ENCODE measurements at places on chromosomes 11 and 22. TPM values are rescaled to one million over a fixed set of nuclear protein-coding genes. Genes with fewer than 3 reads are reported as not detected.

DNA sequence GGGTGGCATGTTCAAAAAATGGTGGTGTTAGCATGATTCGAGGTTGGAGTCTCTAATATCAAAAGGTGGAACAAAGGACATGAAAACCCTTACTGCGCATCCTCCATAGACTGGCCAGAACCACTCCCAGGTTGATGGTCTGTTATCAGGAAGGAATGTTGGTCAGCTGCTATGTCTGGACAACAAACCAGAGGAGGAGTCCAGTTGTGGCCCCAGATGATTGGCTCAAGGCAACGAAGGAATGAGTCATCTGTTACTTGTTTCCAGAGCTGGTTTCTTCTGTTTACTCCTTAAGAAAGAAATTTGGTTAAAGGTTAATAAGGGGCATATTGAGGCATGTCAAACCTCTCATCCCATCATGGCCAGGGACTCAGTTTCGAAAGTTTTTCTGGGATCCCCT, 56.8 kb upstream of the GRIA4 start:
- DNase-seq: no peak

DNA sequence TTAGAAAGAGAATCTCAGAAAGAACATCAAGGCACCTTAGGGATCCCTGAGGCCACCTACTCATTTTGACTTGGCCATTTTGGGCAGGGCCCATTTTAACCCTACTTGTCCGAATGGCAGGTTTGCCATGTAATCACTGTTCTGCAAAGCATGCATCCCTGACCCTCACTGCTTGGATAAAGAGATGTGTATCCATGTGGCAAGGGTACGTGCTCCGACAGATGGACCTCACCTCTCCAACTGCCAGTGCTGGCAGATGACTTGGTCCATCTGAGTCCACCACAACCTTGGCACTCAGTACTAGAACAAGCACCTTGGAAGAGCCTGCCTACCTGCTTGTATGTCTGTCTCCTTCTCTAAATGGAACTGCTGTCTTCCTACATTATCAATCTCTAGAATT, 139.4 kb downstream of the SPATA19 start:
- DNase-seq: no peak

GRCh38 chr22:36374603-36375024, 13.2 kb downstream of the MYH9 start:
- DNase-seq: no peak

DNA sequence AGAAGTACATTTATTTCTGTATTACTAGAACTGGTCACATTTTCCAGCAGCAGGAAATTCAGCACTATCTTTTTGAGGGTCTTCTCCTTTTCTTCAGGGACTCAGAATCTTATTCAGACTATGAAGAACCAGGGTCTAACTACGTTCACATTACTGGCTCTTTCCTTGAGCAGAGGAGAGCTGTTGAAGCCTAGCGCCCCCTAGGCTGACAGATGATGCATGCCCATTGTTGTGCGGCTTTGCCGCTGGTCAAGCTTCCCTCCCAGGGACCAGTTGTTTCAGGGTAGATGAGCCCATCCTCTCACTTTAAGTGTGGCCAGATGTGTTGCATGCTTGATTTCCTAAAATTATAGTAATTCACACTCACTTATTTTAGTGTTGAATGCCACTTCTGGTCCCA, 168.2 kb upstream of the PDGFD start:
- DNase-seq: no peak

GRCh38 chr11:75351791-75352587, 528 bp upstream of the ARRB1 start:
- DNase-seq: no peak

GRCh38 chr22:26127126-26127525, 42.1 kb upstream of the SEZ6L start:
- DNase-seq: no peak

GRCh38 chr11:73804712-73805111, 17.0 kb downstream of the MRPL48 start:
- no peak for DNase-seq

DNA sequence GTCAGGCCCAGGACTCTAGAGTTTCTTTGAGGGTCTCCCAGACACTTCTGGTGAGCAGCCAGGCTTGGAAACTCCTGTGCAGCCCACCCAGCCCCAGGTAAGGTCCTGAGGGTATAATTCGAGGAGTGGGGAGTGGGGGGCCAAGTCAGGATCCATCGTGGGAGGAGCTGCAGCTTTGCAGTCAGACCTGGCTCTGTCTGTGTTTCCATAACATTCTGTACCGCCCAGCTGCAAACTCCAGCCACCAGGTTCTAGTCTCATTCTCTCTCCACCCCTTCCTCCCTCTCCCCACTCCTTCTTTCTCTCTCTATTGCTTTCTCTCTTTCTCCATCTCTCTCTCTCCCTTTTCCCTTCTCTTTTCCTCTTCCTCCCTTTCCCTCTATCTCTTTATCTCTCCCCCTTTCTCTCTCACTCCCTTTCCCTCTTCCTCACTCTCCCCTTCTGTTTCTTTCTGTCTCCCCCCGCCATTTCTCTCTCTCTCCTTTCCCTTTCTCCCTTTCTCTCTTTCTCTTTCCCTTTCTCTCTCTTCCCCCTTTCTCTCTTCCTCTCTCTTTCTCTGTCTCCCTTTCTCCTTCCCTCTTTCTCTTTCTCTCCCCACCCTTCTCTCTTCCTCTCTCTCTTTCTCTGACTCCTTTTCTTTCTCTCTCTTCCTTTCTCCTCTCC, 127.2 kb downstream of the MN1 start:
- DNase-seq: no peak

DNA sequence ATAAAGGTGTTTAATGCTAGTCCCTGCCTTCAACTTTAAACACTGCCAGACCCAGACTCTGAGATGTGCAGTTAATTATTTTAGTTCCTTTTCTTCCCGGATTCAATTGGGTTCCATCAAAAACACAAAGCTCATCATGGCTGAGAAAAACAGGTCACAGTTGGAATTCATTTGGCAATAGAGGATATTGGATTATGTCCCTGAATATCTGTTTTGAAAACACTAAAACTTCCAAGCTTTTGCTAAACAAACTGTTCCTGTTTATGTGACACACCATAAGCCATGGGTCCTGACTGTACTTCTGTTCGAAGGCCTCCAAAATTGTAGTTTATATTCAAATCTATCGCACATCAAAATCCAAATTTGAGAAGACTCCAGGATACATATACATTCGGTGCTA, 150.7 kb downstream of the TRPC6 start:
- DNase-seq: no peak

DNA sequence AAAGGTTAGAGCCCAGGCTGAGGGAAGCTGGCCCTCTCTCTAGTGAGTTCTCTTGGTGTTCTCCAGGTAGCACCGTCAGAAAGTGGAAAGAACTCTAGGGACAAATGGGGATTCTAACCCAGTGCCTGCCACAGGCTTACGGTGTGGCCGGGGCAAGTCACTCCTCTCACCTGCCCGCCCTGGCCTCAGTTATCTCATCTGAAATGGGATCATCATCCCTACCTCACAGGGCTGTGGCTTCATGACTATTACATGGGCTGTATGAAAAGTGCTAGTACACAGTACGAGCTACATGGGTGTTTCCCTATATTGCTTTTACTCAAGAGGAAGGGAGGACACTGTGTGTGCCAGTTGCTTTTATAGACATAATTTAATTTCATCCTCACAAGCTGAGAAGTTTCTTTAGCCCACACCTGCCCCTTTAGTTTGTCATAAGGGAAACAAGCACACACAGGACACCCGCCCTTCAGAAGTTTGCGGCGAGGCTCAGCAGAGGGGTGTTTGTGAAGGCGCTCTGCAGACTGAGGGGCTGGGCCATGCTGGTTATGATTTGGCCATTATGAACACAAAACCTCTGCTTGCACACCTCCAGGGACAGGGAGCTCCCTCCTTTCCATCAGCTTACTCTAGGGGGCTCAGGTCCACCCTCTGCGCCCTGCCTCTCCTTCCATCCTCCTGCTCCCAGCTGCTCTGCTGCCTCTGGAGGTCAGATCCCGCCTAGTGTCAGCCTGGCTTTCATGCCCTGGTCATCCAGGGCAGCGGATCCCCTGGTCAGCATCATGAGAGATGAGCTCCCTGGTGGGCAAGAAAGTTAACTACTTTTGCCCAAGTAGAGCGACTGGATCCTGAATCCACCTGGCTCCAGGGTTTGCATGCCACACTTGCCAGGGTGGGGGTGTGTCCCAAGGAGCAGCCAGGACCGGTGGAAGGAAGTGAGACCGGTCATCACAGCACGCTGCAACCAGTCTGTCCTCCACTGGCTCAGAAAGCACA, 1.2 kb downstream of the KLHL35 start:
- no peak for DNase-seq

GRCh38 chr11:83583757-83584366, 297.7 kb upstream of the CCDC90B start:
- DNase-seq: no peak

DNA sequence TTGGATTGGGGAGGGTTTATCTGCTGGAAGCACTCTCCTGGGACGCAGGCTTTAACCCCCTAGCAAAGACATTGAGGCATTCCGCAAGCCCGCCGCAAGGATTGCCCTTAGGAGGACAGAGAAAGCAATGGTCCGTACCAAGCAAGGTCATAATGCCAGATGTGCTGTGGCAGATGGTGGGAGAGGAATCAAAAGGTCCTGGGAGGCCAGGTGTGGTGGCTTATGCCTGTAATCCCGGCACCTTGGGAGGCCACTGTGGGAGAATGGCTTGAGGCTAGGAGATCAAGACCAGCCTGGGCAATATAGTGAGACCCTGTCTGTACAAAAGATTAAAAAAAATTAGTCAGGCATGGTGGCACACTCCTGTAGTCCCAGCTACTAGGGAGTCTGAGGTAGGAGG, 12.4 kb upstream of the PRAME start:
- DNase-seq: no peak

DNA sequence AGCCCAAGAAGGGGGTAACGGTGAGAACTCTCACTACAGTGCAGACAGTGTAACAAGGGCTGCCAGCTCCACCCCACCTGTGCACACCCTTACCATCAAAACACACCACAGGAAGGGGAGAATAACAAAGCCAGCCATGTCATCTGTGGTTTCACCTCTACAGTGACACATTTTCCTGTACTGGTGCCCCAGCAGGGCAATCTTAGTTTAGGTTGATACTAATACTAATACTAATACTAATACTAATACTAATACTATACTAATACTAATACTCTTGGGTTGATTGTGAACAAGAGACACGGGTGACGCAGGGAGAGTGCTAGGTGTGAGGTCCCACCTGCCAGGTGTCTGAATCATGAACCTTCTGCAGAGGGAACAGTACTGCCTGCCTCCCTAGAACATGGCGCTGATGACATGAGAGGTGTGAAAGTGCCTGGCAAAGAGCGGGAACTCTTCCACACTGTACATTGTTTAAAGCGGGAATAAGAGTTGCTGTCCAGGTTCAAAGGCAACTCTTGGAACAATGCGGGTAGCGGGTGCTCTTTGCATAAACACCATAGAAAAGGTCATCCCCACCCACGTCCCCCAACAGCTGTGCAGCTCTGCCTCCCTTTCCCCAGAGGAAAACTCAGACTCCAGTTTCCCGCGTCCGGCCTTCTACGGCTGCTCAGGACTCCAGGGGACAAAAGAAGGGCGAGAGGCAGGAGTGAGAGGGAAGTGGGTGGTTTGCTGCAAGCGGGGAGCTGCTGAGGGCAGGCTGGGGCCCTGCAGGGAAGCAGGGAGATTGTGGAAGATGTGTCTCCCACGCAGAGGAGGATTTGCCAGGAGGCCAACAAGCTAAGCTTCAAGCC, 25.0 kb upstream of the TMPRSS4 start:
- peak; percentile 53 for DNase-seq

DNA sequence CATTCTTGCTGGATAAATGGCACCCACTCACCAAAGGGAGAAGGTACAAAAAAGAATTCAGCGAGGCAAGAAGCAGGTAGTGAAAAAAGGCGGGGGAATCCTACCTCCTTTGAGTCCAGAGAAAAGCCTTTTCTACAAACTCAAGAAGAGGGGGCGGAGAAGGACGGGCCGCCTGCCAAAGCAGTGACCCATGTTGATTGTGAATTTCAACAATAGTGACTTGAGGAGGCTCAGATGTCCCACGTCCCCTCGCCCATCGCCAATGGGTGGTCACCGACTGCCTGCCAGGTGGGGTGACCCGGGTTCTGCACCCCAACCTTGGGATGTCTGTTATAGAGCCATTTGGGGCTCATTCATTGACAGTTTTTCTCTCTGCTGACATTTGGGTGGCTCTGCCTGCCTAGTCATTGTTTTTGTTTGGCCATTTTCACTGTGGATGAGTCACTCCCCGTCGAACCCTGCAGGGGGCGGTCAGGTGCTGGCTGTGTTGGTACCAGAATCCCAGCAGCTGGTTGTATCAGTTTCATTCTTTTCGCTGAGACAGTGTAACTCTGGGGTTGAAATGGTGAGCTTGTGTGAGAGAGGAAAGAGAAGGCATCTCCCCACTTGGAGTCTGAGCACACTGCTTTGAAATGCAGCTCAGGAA, 163.4 kb upstream of the NCAM1 start:
- no peak for DNase-seq

DNA sequence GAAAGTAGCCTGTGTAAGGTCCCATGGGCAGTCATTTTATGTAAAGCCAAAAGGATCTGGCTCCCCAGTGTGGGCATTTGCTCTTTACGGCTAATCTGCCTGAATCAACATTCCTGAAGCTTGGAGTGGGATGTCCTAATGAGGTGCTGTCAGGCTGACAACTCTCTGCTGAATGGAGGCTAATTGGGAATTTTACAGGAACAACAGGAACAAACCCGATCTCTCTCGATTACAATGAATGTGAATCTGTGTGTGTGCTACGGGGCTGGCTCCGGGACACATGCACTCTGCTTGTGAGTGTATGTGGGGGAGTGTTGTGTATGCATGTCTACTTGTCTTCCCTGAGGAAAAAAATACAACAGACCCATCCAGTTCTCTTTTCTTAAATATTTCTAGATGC, 415.2 kb downstream of the TENM4 start:
- no peak for DNase-seq

DNA sequence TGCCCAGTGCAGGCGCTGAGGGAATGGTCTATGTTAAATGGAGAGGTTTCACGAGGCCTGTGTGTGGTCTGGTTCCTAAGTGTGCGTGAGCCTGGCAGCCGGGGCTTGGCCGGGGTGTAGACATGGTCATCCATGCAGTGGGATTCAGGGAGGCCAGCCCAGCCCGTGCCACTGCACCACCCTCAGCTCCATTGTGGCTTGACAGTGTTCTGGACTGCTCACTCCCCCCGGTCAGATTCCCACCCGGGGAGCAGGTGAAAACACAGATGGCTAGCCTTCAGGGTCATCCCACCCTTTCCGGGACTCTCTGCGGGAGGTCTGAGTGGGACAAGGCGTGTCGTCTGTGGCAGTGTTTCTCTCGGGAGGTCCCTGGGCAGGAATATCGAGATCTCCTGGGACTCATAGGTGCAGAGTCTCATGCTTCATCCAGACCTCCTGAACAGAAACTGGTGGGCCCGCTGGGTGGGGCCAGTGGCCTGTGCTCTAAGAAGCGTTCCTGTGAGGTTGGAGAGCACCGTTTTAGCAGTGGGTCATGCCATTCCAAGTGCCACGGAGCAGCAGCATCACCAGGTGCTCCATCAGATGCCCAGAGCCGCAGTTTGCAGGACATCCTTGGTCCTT, 52.3 kb downstream of the ST14 start:
- DNase-seq: peak; percentile 69

GRCh38 chr11:69912161-69912910, 93.1 kb upstream of the FGF3 start:
- DNase-seq: peak; percentile 63

The NCAPD3 gene
- 17.5 TPM for total RNA-seq

The MRPL21 gene
- 58.0 TPM for total RNA-seq

The SAA1 gene
- 1.5 TPM for total RNA-seq

The MMP1 gene
- 0.11 TPM for total RNA-seq

The IGF2 gene
- total RNA-seq: 87.7 TPM

The RELT gene
- total RNA-seq: 3.8 TPM

The CNGA4 gene
- not detected for total RNA-seq

The MARK2 gene
- total RNA-seq: 32.4 TPM
